ENCODE measurements at places on chromosomes 3 and 15. TPM values are rescaled to one million over a fixed set of nuclear protein-coding genes. Genes with fewer than 3 reads are reported as not detected.

- ATAC-seq, result no peak
Measured at GRCh38 chr3:152444029-152444641, 175.4 kb downstream of the MBNL1 start.

DNA sequence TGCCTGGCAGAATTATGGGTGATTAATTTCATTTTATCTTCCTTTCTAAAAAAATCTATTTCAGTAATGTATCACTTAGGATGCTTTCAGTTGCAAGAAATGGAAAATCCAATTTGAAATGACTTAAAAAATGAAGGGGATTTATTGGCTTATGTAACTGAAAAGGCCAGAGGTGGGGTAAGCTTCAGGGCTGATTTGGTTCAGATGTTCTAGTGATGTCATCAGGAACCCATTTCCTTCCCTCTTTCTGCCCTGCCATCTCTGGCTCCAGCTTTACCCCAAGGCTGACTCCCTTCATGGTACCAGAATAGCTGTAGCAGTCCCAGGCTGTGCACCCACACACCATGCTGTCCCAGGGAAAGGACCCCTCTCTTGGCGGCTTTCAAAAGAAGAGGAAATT is 18.5 kb upstream of the REC114 start:
- no peak for ATAC-seq

DNA sequence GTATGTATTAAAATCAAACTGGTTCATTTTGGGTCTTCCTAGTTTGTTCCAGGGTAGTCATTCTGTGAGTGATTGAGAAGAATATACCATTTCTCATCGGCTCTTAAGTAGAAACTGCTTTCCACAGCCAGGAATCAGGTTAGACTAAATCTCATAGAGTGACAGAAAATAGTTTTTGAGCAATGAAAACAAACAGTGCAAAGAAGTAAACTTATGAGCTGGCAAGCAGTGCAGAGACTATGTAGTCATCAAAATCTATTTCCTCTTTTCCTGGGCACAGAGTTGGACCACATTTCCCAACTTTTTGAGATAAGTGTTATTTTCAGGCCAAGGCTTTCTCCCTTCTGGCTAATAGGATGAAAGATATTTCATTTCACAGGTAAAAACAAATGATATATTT is 66.5 kb downstream of the UBE3A start:
- peak; percentile 24 for ATAC-seq

DNA sequence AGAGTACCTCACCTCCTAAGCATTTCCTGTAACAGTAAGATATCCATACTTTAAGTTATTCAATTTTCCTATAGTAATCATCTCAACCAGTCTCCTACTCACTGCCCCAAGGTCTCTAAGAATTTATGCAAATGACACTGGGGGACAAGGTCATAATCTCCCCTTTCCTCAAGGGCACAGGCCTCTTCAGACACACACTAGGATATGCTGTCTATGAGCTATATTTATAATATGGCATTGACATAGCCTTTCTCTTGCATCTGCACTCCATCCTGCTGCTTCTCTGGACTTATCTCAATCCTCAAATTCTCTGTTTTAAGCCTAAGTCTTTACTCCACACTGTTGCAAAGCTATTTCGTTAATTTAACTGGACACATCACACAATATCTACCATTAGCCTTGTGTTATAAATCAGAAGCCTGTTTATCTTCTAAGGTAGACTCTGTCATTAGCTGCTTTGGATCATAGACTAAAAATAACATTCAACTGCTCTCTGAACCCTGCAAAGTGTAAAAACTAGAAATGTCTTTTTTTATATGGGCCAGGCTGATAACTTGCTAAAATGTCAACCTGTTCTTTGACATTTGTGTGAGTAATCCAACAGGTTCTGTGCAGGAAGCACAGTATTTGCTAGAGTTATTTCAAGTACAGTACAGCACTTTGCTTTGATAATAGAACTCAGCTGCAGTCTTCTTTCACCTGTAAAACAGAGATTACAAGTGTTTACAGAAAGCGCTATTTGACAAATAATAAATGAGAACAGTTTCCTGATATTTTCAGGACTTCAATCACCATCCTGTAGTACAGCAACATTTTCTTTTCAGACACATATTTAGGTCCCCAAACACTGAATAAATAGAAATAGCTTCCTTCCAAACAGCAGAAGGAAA is 17.8 kb upstream of the SEC62 start:
- ATAC-seq, result no peak

DNA sequence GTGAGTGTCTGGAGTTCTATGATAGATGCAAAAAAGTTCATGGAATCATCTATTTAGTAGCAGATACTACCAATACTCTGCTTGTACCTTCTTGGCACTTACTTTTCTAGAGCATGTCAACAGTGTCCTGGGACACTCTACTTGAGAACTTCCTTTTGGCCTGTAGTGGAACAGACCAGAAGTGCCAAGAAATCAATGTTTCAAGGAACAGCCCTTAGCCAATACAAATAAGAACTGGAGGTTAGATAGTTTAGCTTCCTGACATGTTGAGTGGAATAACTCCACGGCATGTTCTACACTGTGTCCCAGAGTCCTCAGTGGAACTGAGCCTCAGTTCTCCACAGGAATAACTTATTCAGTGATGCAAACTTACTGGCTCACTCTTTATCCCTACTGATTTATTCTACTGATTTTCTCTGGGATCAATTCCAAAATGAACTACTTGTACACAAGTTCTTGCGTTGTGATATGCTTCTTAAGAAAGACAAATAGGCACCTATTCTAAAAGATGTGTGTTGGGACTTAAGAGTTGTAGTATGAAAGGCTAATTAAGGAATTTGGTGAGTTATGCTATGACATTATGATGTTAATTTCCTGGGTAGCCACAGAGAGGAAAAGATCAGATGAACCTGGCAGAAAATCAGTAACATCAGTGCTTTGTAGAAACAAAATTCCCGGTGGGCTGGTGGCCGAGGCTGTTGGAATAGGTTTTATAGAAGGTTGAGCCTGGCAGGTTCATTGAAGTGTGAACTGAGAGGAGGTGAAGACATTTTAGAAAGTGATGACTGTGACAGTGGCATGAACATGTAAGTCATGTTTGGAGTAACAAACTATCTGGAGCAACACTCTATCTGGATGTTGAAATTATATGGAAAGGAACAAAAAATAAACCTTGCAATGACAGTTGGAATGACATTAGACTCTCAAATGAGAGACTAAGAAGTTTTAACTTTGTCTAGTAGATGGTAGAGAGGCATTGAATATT is 101.8 kb upstream of the RBMS3 start:
- no peak for ATAC-seq

Gene ASB14
- not detected for total RNA-seq

Gene GALNT15
- 0.22 TPM for total RNA-seq

All from activated T-helper 17 cell treated with anti-CD3 and anti-CD28 coated beads, Interleukin-2, amount 50 U/mL, for 72 hours (primary cell).